ENCODE measurements at places on chromosomes 2 and 18. TPM values are rescaled to one million over a fixed set of nuclear protein-coding genes. Genes with fewer than 3 reads are reported as not detected.

Gene RAB6C
- total RNA-seq = not detected

Gene CHST10
- 33.2 TPM for total RNA-seq

Gene SULT1C4
- total RNA-seq = 8.0 TPM

Gene MC5R
- total RNA-seq = not detected

Gene ARHGAP15
- 2.8 TPM for total RNA-seq

Gene TUBA4B
- total RNA-seq = not detected

Gene QPCT
- not detected for total RNA-seq

Gene RRM2
- 203 TPM for total RNA-seq

Gene UGT1A3
- total RNA-seq = not detected

Gene ACMSD
- not detected for total RNA-seq

Gene PROC
- total RNA-seq = not detected

Gene ALPP
- not detected for total RNA-seq

Gene MYO3B
- not detected for total RNA-seq

Gene PLGLB2
- total RNA-seq = 2.2 TPM

Gene KCNG2
- total RNA-seq = not detected

Gene PLCL1
- 0.32 TPM for total RNA-seq

Gene ANKRD23
- total RNA-seq = 9.3 TPM

Gene CYP1B1
- total RNA-seq = 17.5 TPM

Gene DSG1
- total RNA-seq = not detected

Gene SERPINB11
- total RNA-seq = not detected

Gene GALNT14
- total RNA-seq = 1.4 TPM

Gene CCL20
- not detected for total RNA-seq

Gene SEMA4F
- 11.0 TPM for total RNA-seq

Gene CEP68
- total RNA-seq = 25.0 TPM

Gene TM4SF20
- not detected for total RNA-seq

Gene SCTR
- total RNA-seq = not detected

Gene EFEMP1
- total RNA-seq = 4.1 TPM

Gene TRIM54
- total RNA-seq = not detected

Gene CENPO
- 69.7 TPM for total RNA-seq

Gene GKN2
- total RNA-seq = not detected

Gene PRKAG3
- not detected for total RNA-seq

Gene CCDC138
- total RNA-seq = 39.7 TPM

Gene C2orf78
- not detected for total RNA-seq

Data from neural crest cell (in vitro differentiated cells).